Activated CD4-positive, alpha-beta T cell treated with anti-CD3 and anti-CD28 coated beads, Interleukin-2, Interleukin-4, amounts not matched to agents 100 ng/mL and 50 ng/mL, durations not matched to agents 16 hours and 8 hours (primary cell): ENCODE measurements at places on chromosomes 6 and 20.

- no peak for DNase-seq
Observed at GRCh38 chr6:135434095-135434494, 63.4 kb downstream of the AHI1 start.

DNA sequence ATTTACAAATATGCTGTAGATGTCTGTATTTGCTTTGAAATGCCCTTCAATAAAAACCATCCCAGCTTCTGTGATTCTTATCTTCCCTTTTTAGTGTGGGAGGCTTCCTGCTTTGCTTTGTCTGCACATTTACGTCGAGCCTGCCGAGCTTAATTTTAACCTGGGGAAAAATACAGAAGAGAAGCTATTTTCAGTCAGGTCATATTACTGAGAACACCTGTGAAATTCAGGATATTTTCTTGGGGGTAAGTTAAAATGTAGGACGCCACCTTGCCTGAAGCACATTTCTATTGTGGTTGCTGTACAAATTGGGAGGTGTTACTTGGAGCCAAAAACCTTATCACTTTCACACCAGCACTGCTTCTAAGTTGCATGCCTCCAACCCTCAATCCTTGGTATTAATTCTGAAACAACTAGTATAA lies 43.6 kb upstream of the FUCA2 start:
- no peak for DNase-seq

GRCh38 chr6:166490671-166491500 lies 95.6 kb downstream of the RAMACL start:
- DNase-seq, result no peak

- no peak for DNase-seq
Observed at GRCh38 chr20:57650756-57651483, 30.7 kb upstream of the ZBP1 start.

- no peak for DNase-seq
Observed at GRCh38 chr6:108186226-108186625, 20.4 kb downstream of the NR2E1 start.

DNA sequence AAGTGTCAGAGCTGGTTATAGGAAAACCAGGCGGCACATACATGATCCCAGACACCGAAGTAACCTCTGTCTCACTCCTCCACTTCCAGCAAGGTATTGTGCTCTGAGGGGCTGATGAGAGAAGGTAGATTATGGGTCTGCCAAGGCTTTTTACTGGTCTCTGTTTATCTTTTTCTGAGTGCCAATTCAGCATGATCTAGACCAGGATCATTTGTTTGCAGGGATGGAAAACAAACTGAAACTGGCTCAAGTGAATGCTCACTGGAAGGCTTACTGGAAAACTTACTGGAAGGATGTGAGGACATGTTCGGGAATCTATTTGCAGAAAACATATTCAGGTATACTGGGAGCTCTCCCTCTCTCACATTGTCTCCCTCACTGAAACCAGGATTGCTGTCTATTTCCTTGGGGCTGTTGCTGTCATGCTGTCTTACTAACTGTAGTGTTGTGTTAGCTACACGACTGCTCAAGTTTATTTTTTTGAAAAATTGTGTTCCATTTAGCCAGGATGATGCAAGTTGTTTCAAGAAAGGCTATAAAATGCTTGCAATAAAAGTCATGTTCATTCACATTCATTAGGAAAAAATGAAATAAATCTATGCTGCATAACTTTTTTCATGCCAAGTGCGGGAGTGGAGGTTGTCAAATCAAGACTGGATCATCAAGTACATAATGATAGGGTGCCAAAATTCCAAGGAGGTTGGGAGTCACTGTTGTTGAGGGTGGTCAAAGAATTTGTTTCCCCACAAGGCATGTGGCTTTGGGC lies 37.0 kb downstream of the KLHL31 start:
- DNase-seq, result no peak

GRCh38 chr6:54813892-54814291 lies 32.7 kb upstream of the FAM83B start:
- DNase-seq, result no peak

GRCh38 chr6:138726066-138726756 lies 47.4 kb upstream of the CCDC28A start:
- no peak for DNase-seq

- DNase-seq, result no peak
Observed at GRCh38 chr6:92756912-92757311, 662.4 kb downstream of the EPHA7 start.

DNA sequence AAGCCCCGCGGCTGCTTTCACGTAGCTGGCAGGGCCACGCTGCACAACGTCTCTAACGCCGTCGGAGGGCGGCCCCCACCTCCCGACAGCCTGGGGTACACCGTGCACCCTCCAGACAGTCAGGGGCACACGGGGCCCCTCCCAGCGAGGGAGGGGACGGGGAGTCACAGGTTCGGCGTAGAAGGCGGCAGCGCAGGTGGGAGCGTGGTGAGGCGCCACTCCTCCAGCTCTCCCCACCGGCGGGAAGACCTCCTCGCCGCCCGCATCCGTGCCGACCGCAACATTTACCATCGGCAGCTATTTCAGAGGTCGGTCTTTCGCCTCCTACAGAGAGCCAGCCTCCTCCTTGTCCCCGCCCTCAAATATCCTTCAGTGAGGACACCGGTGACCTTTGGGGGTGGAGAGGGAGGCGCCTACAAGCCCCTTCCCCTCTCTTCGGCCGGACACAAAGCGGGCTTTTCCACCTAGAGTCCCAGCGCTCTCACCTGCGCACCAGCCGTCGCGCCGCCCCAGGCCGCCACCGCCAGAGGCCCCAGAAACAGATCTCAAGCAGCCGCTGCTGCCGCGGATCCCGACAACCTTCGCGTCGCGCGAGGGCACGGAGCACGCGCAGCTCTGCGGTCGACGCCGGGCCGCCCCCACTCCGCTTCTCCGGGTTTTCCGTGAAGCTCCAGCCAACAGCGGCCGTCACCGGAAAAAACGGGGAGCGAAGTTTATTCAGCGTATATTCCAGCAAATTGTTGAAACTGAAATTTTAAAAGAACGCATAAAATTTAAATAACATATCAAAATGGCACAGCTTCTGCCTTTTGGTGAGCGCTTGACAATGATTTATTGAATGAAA lies at the start of gene MKKS:
Gene MKKS (minus strand): TSS at position 600 of the 844 bp plus-strand sequence. CDS start 20,708 bp downstream, outside the sequence.
- DNase-seq, result peak; percentile 84

DNA sequence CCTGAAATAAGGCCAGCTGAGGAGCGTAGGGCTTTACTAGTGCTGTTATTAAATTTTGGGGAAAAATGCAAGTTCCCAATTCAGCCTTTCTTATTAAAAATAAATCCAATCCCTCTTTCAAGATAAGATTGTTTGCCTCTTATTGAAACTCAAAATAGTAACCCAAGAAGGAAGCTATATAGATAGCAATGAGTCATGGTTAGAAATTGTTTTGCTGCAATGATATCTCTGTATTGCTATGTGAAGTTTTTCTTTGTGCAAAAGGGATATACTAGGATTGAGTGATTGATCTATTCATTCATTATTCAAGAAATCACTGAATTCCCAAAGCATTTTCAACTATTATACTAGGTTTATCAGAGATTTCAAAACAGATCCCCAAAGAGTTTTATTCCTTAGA lies 93.0 kb upstream of the HDAC2 start:
- no peak for DNase-seq

- DNase-seq, result no peak
Observed at GRCh38 chr6:46175976-46176375, 5.2 kb upstream of the ENPP5 start.

GRCh38 chr6:159217595-159218275 lies 48.5 kb downstream of the FNDC1 start:
- peak; percentile 11 for DNase-seq

- DNase-seq, result no peak
Observed at GRCh38 chr6:122268394-122268793, 131.1 kb upstream of the HSF2 start.

- DNase-seq, result no peak
Observed at GRCh38 chr6:35730745-35731413, 6.0 kb upstream of the ARMC12 start.

- DNase-seq, result no peak
Observed at GRCh38 chr20:50034567-50035180, 51.9 kb downstream of the SNAI1 start.

- no peak for DNase-seq
Observed at GRCh38 chr6:17416806-17417205, 23.4 kb downstream of the CAP2 start.
